ENCODE measurements at places on chromosomes 5 and 9.

DNA sequence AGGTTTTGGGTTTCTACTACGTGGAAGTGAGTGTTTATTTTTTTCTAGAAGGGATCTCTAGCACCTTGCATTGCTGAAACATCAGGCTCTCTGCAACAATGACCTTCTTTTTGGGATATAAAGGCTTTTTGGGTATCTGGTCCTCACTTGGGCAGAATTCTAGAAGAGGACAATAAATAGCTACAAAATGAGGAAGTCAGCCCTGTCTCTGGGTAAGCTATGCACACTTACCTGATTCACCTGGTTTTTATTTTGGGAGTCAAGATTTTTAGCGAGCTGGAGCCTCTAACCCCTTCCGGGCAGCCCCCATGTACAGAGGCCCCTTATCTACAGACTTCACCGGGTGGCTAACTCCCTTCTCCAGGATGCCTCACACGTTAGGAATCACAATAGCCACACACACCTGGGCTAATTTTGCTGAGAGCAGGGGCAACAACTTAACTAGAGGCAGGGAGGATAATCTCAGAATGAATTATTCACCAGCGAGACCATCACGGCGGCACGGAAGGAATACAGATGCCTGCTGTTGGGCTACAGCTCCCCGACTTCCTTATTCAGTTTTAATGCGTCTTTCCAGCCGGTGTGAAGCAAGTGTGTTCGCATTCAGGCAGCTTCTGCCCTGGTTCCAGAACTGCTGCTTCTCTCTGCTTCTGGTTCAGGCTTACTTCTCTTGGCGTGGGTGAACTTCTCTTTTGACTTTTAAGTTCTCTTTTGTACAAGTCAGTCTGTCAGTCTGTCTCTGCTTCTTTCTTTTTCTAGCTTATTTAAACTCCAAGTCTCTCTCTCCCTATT, 341.0 kb upstream of the PANK3 start:
- no peak for DNase-seq

GRCh38 chr9:137000177-137000930, 4.0 kb upstream of the CLIC3 start:
- DNase-seq: no peak

DNA sequence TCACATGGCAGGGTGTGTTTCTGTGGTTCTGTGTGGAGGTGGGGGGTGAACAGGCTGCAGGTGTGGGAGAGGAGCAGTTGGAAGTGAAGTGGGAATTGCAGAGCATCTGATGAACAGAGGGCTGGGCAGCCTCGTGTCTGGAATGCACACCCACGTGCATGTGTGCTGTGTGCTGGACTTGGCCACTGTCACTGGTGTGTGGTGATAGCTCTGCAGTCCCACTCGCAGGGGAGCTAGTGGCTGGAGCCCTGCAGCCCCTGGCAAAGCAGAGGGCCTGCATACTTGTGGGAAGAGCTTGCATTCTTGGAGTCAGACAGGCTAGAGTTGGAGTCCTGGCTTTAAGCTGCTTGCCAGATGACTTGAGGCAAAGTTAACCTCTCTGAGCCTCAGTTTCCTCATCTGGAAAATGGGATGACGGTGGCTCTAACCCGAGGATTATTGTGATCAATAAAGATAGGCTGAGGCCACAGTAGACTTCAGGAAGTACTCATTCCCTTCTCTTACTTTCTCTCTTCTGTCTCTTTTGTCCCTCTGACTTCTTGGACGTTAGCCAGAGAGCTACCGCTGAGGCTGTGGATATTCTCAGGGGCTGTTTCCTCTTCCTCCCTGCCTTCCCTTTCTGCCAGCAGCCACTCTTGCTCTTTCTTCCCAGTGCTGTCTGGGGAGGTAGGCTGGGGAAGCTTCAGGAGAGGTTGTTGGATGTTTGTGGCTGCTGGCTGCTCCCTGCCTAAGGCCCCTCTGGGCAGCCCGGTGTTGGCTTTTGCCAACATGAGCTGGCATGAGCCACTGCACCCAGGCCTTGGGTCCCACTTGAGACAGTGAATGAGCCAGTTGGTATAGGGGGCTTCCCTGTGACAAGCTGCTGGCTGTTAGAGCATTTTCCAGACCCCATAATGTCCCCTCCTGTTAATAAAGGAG, 18.3 kb downstream of the PSAT1 start:
- DNase-seq: no peak

DNA sequence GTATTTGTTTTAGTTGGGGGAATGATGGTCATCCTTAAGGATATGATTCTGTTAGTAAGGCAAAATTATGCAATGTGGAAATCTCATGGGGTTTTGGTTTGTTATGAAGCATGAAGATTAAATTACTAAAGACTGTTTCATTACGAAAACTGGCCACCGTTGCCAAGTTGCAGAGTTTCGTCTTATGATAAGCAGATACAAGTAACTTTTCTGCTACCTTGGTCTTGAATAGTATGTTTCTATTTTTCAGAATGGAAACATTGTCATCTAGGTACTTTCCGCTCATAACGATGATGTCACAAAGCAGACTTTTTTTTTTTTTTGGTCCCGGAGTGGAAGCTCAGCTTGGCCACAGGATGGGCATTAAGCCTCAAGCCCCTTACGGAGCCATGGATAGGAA, 4.2 kb downstream of the CCNI2 start:
- DNase-seq: no peak

DNA sequence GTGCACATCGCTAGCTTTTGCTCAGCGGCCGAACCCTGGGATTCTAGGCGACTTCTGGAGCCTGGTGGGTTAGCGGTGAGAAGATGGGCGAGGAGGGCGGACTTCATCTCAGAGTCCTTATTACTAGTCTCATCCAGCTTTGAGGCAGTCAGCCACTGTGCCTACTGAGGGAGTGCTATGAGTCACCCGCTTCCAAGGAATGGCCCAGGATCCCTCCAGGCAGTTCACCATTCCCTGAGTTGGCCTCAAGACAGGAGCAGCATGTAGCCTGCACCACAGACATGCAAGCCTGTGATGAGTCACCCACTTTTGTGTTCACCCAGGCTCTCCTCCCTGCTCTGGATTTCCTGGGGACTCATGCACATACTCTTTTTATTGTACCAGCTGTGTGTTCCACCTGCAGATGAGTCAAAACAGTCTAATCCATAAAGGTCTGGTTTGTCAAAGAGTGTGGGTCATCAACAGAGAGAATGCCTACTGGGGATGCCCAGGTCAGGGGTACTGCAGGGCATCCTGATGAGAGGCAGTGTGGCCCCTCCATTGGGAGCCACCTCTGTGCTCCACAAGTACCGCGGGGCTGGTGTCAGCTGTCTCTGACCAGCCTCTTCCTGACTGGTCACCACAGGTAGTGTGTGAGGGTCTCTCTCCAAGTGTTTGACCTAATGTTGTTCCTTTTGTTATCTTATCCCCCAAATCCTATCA, 20.2 kb downstream of the SLC22A5 start:
- DNase-seq: no peak

DNA sequence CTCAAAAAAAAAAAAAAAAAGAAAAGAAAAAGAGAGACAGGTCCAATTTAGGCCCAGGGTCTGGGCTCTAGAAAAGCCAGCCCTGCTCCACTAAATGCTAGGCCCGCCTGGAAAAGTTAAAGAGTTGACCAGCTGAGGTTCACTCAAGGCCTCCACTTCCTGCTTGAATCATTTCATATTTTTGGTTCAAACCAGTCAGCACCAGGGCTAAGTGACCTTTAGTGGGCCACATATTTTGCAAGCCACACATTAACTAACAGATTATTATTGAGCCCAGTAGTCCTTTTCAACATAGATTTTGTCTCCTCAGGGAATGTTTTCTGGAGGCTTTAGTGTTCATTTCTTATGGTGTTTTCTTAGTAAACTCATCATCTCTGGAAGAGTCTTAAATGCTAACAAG, 156.6 kb downstream of the TLR4 start:
- no peak for DNase-seq

DNA sequence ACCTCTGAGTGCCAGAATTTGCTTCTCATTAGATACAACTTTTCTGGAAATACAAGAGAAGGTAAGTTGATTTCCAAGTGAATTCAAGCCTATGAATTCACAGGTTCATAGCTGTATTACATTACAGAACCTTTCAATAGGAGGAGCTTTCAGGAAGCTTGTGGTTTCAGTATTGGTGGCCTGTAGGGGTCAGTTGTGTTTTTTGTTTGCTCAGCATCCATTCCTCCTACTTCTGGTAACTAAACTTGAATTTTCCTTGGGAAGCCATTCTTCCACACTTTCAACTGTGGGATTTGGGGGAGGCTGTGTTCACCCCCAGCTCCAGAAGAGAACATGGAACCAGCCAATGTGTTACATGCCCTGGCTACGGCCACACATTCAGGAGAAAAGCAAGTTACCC, 5.6 kb upstream of the CYSTM1 start:
- DNase-seq: no peak

- no peak for DNase-seq
These were observed 493.7 kb downstream of the ENC1 start for GRCh38 chr5:74146796-74147195.

GRCh38 chr5:128228008-128228407, 144.4 kb downstream of the SLC12A2 start:
- DNase-seq: no peak

GRCh38 chr5:131491749-131492148, 143.3 kb downstream of the RAPGEF6 start:
- DNase-seq: no peak

GRCh38 chr9:125479846-125480615, 218.4 kb downstream of the GAPVD1 start:
- no peak for DNase-seq

DNA sequence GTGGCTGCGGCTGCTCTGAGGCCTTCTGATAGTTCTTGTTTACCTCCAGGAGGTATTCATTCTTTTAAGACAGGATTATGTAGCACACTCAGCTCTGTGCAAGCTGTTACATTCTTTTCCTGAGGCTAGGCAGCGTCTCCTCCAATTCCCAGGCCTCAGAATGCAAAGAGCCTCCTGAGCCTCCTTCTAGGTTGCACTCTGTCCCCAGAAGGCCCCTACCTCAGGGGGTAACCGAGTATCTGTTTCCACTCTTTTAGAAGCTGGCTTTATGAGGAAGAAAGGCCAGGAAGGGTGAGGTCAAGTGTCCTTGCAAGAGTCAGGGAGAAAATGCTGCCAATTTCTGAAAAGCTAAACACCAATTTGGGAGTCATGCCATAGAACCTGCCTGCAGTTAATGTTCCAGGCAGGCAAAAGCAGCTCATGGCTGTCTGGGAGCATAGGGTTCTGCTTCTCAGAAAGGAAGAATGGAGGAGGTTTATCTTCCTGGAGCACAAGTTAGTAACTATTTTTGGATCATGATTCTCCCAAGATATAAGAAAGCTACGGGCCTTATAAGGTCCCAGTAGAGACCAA, 178.9 kb downstream of the SEMA6A start:
- no peak for DNase-seq

DNA sequence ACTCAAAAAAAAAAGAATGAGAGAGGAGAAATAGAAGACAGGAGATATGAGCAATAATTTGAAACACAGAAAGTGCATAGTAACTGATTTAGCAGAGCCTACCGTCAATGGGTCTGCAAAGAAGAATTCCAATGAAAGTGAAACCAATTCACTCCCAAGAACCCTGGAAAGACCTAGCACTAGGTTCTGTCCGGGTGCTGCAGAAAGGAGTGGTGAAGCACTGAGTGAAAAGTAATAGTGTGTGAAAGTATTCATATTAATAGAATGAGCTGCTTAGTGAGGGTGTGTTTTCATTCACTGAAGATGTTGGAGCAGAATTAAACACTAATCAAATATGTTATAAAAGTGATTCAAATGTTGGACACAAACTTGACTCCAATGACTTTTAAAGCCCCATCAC, 51.3 kb upstream of the SLC30A5 start:
- DNase-seq: no peak

- DNase-seq: no peak
These were observed 441.5 kb upstream of the CDH9 start for GRCh38 chr5:27479859-27480258.

DNA sequence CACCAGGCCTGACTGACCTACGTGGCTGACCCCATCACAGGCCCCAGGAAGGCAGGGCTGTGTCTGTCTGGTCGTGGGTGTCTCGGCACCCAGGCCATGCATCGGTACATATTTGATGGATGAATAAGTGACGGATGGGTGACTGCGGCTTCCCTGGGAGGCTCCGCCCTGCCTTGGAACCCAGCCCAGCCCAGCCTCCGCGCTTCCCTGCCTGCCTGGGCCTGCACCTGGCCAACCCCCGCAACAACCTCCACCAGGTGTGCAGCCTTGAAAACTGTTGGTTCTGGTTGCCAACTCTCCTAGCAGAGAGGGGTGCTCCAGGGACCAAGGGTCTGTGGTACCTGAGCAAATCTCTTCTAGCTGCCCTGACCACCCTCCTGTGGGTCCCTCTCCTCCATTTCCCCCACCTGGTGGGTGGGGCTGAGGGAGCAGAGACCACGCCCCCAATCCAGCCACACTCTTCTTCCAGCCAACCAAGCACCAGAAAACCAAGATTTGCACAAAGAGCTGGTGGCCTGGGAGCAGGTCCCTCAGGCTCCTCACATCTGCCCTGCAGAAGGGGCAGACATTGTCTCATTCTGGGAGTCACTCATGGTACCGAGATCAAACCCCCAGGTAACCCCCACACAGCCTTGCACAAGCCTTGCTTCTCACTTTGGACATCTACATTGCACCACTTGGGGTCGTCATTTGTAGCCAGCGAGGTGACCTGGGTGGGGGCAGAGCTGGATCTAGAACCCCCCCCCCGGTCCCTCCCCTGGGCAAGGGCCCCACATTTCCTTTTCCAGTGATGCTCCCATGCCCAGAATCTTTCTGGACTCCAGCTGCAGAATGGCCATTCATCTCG, 100.6 kb upstream of the IER5L start:
- no peak for DNase-seq

- DNase-seq: no peak
These were observed 47.9 kb upstream of the ST8SIA4 start for GRCh38 chr5:100950985-100951384.

GRCh38 chr5:154899151-154899816, 38.7 kb downstream of the GEMIN5 start:
- no peak for DNase-seq

DNA sequence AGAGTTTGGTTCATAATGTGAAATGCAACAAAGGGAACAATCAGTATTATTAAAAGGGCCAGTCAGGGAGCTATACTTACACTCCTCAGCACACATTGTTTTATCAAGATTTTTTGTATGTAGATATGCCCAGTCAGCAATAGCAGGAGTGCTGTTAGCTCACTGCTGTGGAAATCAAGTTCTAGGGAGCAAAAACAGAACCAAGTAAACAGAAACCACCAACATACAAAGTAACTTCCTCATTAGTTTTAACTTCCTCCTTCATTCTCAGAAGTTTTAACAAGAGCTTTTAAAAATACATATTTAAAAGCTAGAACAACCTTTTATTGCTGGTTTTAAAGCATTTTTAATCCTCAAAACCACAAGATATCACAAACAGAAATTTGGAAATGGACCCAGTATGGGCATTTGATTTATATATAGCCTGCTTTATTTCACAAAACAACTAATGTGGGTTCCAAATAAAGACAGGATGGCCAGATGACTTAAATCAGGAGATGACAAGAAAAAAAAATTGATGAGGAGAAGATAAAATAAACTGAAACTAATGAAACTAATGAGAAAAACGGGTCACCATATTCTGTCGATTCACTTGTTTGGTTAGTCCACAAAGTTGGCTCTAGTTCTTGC, 178.5 kb downstream of the ADAMTS12 start:
- DNase-seq: no peak

DNA sequence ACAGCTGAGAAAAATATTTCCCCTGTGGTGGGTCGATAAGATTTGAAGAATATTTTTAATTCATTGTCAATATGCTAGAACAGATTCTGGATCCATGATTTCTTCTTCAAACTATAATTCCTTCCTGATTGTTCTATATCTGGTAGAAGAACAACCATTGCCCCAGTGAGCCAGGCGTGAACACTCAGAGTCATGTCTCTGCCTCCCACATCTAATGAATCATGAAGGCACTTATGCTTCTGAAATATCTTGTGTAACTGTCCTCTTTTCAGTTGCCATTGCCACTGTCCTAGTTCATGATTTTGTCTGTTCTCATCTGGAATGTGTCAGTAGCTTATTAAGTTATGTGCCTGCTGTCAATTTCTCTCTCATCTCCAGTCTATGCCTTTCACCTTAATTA, 40.0 kb downstream of the GABRG2 start:
- DNase-seq: no peak
